Effector memory CD8-positive, alpha-beta T cell (primary cell): ENCODE measurements at places on chromosomes 6 and 20.

DNA sequence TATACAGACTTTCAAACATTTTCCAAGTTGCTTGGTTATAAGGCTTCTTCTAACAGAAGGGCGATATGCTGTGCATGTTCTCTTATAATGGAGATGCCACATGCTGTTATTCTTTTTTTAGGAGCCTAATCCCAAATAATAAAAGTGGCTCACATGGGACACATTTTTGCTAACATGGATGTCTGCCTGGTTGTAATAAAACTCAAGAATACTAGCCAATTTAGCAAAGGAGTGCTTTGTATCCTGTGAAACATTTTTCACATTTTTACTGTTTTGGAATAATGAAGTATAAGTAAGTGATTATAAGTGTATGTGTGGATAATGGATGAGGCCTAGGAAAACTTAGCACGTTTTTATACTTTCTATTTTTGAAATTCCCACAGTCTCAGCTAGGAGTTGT, 312.2 kb downstream of the LAMA2 start:
- no peak for DNase-seq

- DNase-seq: no peak
Observed at GRCh38 chr6:87146363-87146762, 9.0 kb upstream of the ZNF292 start.

- no peak for DNase-seq
Observed at GRCh38 chr20:37856932-37857660, 45.8 kb upstream of the VSTM2L start.

DNA sequence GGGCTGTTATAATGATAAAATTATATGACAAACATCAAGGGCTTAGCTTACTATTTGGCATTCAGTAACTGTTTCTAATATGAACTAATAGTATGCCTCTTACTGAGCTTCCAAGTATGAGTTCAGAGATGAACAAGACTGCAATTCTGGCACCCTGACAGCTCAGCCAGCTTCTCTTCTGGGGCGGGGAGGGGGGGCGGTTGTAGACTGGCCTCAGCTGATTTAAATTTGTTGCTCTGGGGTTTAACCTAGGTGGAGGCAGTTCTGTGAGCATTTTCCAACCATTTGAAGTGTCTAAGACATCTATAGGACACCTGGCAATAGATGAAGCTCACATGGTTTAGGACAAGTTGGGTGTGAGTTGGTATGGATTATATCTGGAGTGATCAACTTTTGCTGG, 401.9 kb downstream of the QKI start:
- DNase-seq: no peak

DNA sequence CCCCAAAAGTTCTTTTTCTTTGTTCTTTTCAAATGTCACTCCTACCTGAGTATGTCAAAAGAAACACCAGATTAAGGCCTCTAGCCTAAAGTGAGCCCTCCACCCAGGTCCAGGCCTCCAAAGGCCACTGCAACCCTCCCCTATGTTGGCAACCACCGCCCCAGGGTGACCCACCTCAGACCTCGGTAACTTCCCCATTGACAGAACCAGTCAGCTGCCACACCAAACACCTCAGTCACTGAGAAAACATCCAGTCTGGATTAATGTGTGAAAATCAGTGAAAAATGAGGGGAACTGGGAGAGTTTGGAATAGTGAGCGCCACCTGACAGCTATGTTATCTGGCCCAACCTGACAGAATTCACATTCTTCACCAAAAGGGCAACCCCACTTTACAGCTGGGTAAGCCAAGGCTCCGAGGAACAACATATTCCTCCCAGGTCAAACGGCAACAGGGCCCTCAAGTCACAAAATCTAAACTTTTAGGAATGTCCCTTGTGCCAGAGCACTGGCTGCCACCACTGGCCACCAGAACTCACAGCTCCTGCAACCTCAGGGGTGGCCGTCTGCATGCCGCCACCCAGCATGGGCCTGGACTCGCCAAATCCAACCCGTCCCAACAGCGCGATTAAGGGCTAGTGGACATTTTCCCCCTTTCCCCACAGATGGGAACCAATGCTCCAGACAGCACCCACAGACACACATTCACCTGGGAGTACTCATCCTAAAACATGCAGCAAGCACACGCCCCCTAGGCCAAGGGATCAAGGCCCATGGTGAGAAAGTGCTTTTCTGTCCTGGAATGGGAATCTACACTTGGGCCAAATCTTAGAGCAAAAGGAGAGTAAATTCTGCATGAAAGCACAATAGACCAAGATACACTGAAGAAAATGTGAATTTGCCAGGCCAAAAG, 4.8 kb downstream of the TAF4 start:
- DNase-seq: no peak

GRCh38 chr6:125834348-125834747, 43.6 kb downstream of the NCOA7 start:
- DNase-seq: no peak

GRCh38 chr20:63140514-63141433, 75.2 kb downstream of the YTHDF1 start:
- no peak for DNase-seq

DNA sequence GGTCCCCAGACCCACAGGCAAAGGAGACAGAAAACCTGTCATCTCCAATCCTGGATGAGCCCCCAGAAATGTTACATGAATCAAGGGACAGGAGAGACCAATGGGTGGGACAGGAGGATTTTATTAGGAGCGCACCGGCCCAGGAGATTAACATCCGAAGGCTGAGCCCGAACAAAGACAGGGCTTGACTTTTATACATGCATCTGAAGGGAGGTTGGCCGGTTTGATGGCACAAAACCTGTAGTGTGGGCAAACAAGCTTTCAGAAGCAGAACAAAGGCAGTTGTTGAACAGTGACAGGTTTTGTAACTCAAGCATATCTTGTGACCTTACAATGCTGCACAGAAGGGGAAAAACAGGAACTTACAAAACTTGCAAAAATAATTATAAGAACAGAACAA, 83.9 kb upstream of the GPR6 start:
- DNase-seq: no peak

DNA sequence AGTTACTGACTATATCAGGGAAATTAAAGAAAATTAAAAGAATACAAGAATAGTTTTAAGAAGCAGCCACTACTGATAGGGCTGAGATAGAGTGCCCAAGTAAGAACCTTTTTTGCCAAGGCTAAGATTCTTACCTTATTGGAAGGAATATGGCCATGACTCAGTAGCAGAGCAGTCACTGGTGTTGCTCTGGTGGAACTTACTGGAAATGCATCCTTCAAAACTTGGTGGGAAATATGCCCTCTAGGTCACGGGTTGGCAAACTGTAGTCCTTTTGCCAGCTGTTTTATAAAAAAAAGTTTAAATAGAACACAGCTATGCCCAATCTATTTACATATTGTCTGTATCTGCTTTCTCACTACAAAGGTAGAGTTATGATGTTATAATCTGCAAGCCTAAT, 6.0 kb downstream of the HSF2 start:
- DNase-seq: no peak

GRCh38 chr20:34014878-34015277, 21.2 kb downstream of the RALY start:
- DNase-seq: no peak

DNA sequence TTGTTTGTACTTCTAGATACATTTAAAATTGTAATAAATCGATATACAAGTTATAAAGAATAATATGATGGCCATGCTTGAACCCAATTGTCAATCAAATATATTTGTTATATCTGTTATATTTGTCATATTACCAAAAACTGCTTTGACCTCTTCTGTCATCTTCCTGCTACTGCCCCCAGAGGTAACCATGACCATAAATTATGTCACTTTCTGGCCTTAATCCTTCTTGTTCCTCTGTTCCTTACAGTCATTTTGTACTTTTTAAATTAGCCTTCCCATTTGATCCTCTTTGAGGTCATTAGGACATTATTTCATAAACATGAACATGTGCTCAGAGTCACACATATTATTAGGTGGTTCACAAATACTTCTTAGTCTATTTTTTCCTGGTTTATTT, 124.7 kb downstream of the HFE start:
- no peak for DNase-seq

GRCh38 chr6:140500849-140501248, 1126.4 kb upstream of the CITED2 start:
- no peak for DNase-seq

- peak; percentile 14 for DNase-seq
Observed at GRCh38 chr20:48921883-48922820, 641 bp downstream of the ARFGEF2 start.

- no peak for DNase-seq
Observed at GRCh38 chr6:154458565-154459470, 51.7 kb downstream of the CNKSR3 start.

- no peak for DNase-seq
Observed at GRCh38 chr6:137852346-137852745, 14.7 kb upstream of the TNFAIP3 start.
